ENCODE measurements at places on chromosomes 6 and 20. TPM values are rescaled to one million over a fixed set of nuclear protein-coding genes. Genes with fewer than 3 reads are reported as not detected.

Gene OR2H1
- not detected for total RNA-seq

Gene CCDC170
- total RNA-seq = 2.6 TPM

Gene ECT2L
- 0.45 TPM for total RNA-seq

Gene LTB
- not detected for total RNA-seq

Gene TRAPPC3L
- not detected for total RNA-seq

Gene ARHGAP40
- total RNA-seq = not detected

Gene PSMB9
- total RNA-seq = 1.4 TPM

Gene SLC26A8
- 3.7 TPM for total RNA-seq

Gene ENPP5
- total RNA-seq = 19.8 TPM

Gene TBXT
- not detected for total RNA-seq

DNA sequence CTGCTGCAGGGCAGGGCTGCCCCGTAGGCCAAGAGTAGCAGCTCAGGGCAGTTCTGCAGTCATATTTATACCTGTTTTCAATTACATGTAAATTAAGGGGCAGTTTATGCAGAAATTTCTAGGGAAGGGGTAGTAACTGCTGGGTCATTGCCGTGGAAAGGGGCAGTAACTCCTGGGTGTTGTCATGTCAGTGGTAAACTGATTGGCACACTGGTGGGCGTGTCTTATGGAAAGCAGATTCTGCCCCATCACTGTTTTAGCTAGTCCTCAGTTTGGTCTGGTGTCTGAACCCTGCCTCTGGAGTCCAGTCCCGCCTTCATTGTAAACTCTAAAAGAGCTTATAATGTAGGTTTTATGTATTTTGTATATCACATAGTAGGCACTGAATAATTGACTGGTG, 22.1 kb downstream of the MAP3K4 start:
- DNase-seq = no peak

GRCh38 chr6:87212596-87212995, 57.2 kb downstream of the ZNF292 start:
- no peak for DNase-seq

- DNase-seq = no peak
Measured at GRCh38 chr6:52392944-52393343, 27.2 kb upstream of the EFHC1 start.

- DNase-seq = no peak
Measured at GRCh38 chr20:54043076-54043967, 27.1 kb downstream of the BCAS1 start.

- no peak for DNase-seq
Measured at GRCh38 chr6:32982702-32983492, 14.5 kb downstream of the BRD2 start.

DNA sequence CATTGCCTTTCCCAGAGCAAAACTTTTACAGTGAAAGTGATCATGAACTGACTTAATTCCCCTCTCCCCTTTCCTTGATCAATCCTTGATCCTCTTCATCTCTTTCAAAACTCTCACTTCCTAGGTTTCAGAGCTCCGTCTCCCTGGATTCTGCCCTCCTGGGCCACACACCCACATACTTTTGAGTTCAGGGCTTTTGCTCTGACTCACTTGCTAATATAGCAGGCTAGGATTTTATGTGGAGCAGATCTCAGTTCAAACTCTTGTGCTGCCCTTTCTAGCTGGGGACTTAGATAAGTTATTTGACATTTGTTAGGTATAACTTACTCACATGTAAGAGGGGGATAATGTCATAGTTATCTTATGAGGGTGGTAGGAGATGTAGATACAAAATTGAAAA, 109.1 kb upstream of the MLIP start:
- no peak for DNase-seq

- no peak for DNase-seq
Measured at GRCh38 chr20:53162251-53162835, 190.2 kb downstream of the TSHZ2 start.

DNA sequence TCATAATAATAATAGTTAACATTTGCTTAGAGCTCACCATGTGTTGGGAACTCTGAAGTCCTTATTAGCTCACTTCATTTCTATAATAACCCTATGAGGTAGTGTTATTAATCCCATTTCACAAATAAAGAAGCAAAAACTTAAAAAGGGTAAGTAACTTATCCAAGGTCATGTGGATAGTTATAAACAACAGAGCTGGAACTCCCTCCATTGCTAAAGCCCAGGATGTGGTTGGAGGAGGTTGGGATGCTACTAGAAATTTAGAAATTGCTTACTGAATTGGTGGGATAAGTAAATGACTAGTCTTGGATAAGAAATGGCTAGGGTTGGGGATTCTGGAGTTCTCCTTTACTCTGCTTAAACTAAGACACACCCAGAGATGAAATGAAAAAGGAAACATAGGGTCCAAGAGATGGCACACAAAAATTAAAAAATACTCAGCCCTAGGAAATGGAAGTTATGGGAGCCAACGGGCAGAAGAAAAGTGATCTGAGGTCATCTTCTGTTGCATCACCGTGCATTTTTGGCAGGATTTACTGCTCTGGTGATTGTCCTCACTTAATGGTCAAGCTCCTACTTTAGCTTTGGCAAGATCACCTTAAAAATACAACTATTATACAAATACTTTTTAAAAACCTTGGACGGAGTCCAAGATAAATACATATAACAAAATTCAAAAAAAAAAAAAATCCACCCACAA, 7.7 kb upstream of the CLIC5 start:
- no peak for DNase-seq

- no peak for DNase-seq
Measured at GRCh38 chr6:44917430-44917829, 410.7 kb upstream of the RUNX2 start.

GRCh38 chr6:72977114-72977513, 248.2 kb downstream of the KHDC1L start:
- no peak for DNase-seq

DNA sequence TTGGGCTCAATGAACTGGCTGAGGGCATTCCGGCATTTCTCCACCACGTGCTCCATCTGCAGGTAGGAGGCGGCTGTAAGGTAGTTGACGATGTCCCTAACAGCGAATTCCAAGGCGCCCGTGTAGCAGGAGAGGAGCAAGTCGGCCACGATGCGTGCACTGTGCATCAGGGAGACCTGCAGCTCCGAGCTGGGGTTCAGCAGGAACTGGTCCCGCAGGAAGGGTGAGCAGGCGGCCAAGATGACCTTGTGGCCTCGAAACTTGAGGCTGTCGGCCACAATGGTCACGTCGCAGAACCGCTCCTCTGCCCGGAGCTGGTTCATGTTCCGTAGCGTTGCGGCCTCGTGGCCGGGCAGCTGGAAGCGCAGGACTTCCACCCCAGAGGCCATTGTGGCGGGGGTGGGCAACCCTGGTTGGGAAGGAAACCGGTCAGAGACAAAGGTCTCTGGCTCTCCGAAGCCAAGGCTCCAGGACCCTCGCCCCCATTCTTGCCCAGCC, 920 bp downstream of the ZBTB12 start:
- no peak for DNase-seq

DNA sequence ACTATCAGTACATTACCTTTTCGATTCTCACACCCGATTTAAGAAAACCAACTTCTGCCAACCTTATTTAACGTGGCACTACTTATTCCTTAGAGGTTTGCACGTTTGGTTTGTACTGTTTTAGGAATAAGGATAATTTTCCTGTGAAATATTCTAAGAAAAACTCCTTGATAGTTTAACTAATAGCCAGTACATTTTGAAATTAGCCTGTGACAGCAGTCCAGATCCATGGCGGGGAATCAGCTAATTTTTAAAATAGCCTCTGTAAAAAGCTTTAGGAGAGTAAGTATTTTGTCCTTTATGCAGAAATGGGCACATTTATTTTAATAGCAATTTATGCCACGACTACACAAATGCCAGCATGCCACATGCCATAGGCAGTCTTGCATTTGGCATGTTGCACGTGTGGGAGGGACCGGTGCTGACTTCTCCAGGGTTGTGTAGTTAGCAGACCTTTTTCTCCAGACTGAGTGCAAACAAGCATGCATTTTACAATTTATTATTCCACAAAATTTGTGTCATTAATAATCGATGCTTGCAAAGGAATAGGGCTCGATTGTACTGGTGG, 6.2 kb downstream of the FOXC1 start:
- no peak for DNase-seq

DNA sequence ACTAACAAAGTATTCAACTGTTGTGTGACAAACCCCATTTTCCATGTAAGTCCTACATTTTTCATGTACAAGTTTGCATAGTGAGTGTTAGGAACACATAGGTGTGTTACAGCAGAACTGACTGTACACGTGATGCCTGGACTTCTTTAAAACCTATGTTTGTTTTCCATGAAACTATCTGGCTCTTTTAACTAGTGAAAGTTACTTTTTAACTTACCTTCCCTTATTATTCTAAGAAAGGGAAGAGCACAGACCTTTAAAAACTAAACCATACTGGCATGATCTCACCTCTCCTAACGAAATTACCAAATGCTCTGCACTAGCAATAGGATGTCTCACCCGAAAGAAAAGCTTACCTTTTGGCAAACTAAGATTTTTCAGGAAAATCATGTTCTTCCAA, 87.8 kb downstream of the CENPW start:
- no peak for DNase-seq

DNA sequence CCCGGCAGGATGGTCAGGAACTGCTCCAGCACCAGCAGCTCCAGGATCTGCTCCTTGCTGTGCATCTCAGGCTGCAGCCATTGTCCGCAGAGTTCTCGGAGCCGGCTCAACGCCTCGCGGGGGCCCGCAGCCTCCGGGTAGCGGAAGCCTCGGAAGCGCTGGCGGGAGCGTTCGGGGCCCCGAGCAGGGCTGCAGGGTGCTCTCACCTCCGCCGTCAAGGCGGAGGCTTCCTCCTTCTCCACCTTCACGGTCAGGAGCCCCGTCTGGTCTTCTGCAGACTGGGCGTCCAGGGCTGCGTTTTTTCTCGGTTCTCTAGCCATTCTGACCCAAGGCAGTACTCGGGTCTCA, 434 bp downstream of the ZKSCAN4 start:
- no peak for DNase-seq

Data from cerebellum (tissue), 4 donors.